IPS DF 6.9 (cell line): ENCODE measurements at places on chromosomes 16 and 17.
A peak's percentile ranks its signal among the peaks of the same experiment; 100 is the strongest.

DNA sequence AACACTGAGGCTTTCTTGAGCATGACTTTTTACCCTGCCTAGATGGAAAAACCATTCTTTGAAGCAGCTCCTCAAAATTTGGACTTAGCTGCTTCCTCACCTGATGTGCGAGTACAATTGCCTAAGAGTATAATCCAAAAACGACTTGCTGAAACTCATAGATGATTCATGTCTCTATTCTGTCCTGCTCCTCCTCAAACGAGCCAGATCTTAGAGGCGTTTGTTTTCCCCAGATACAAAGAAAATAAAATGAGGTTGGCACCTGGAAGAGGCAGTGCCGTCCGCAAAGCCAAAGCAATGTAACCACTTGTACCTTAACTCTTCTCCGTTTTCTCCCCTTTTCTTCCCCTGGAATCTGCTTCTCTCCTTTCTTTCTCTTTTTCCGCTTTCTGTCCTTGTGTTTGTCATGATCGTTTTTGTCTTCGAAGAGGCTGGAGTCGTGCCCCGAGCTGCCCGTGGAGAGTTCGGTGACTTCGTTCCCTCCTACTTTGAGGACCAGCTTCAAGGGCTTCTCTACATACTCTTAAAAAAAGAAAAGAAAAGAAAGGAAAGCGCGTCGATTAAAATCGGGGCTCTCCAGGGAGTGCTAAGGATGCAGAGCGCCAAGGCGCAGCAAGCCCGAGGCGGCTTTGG, 895 bp downstream of the BRD7 start:
- H3K27me3 ChIP-seq, result no peaks in the 10 kb centered on the region
- H3K4me1 ChIP-seq, result no peaks in the 10 kb centered on the region
- peak overlapping the region; percentile 96 for H3K4me3 ChIP-seq
- H3K36me3 ChIP-seq, result peaks cover 11% of the 10 kb centered on the region; the same call in 1 of the 2 replicates
- no peak overlapping the region for H3K27ac ChIP-seq
- no peak for DNase-seq

- H3K27ac ChIP-seq, result no peak overlapping the region
- peaks cover 8% of the 10 kb centered on the region for H3K4me1 ChIP-seq
- DNase-seq, result no peak
- no peaks in the 10 kb centered on the region for H3K27me3 ChIP-seq
- no peak overlapping the region for H3K4me3 ChIP-seq
- H3K36me3 ChIP-seq, result no peaks in the 10 kb centered on the region
Measured at GRCh38 chr17:57294629-57295501, 38.5 kb downstream of the MSI2 start.

DNA sequence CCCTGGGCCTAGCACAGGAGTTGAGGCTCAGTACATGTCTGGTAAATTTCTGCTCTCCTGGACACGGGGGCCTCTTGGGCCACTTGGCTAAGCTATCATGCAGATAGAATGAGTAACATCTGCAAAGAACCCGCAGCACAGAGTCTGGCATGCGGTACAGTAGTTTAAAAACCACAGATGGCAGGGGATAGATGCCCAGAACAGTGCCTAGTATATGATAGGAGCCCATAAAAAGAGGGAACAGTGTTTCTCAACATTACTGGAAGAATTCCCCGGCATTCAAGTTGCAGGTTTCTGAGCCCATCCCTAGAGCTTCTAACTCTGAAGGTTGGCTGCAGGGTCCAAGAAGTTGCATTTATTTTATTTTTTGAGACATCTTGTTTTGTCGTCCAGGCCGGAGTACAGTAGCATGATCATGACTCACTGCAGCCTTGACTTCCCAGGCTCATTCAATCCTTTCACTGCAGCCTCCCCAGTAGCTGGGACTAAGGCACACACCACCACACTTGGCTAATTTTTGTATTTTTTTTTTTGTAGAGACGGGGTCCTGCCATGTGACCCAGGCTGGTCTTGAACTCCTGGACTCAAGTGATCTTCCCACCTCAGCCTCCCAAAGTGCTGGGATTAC, 5.8 kb downstream of the CDIPT start:
- no peak overlapping the region for H3K27ac ChIP-seq
- no peak for DNase-seq
- H3K4me3 ChIP-seq, result no peak overlapping the region
- peaks cover 13% of the 10 kb centered on the region for H3K36me3 ChIP-seq
- H3K27me3 ChIP-seq, result no peaks in the 10 kb centered on the region
- H3K4me1 ChIP-seq, result no peaks in the 10 kb centered on the region

- H3K36me3 ChIP-seq, result no peaks in the 10 kb centered on the region
- peaks cover 8% of the 10 kb centered on the region for H3K4me1 ChIP-seq
- no peak overlapping the region for H3K27ac ChIP-seq
- H3K27me3 ChIP-seq, result no peaks in the 10 kb centered on the region
Measured at GRCh38 chr17:3983606-3984484, 19.6 kb upstream of the ATP2A3 start.

GRCh38 chr17:42142371-42142896, 12.4 kb downstream of the RAB5C start:
- no peak for DNase-seq
- H3K4me3 ChIP-seq, result no peak overlapping the region
- peaks cover 4% of the 10 kb centered on the region; the same call in 1 of the 2 replicates for H3K36me3 ChIP-seq
- no peaks in the 10 kb centered on the region; the same call in 1 of the 2 replicates for H3K4me1 ChIP-seq

- no peaks in the 10 kb centered on the region for H3K4me1 ChIP-seq
- H3K27me3 ChIP-seq, result no peaks in the 10 kb centered on the region
- peak; percentile 29 for DNase-seq
Measured at GRCh38 chr17:2551493-2551892, 39.8 kb upstream of the METTL16 start.

- no peak for DNase-seq
- no peaks in the 10 kb centered on the region for H3K4me1 ChIP-seq
- no peaks in the 10 kb centered on the region for H3K36me3 ChIP-seq
Measured at GRCh38 chr16:918741-919657, 51.8 kb downstream of the LMF1 start.

GRCh38 chr17:62882284-62882683, 74.2 kb upstream of the MARCHF10 start:
- H3K4me1 ChIP-seq, result no peaks in the 10 kb centered on the region
- no peak for DNase-seq
- no peak overlapping the region for H3K4me3 ChIP-seq
- no peak overlapping the region for H3K27ac ChIP-seq

DNA sequence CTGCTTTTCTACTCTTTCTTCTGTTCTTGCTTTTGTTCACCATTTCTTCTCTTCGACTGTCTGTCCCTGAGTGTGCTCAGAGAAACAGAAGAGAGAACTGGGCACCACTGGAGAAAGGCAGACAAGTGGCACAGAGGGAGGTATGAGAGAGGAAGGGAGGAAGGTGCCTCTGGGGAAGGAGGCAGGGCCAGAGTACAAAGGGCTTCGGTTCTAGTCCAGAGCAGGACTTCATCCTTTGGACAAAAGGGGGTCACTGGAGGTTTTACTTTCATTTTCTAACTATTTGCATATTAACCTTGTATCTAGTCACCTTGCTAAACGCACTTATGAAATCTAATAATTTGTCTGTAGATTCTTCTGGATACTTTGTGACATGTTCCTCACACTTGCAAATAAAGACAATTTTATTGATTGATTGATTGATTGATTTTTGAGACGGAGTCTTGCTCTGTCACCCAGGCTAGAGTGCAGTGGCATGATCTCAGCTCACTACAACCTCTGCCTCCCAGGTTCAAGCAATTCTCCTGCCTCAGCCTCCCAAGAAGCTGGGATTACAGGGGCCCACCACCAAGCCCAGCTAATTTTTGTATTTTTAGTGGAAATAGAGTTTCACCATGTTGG, 13.5 kb downstream of the ITGB4 start:
- no peak for DNase-seq
- H3K4me1 ChIP-seq, result no peaks in the 10 kb centered on the region
- H3K36me3 ChIP-seq, result no peaks in the 10 kb centered on the region
- H3K4me3 ChIP-seq, result no peak overlapping the region
- H3K27me3 ChIP-seq, result no peaks in the 10 kb centered on the region
- no peak overlapping the region for H3K27ac ChIP-seq

DNA sequence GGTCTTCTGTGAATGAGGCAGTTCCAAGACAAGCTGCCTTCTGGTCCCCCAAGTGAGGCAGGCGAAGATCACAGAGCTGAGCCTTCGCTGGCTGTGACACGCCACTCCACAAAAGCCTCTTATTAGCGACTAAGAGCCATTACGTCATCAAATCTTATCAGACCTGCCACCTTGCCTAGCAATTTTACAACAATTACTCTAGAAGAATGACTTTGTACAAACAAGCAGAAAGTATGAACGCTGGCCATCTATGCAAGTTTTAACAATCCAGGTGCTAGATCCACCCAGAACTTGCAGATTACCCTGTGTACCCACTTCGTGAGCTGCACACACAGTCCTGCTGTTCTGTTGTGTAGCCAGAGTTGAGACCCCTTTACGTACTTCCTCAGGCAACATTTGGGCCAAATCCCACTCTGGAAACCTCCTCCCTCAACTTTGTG, 3.8 kb upstream of the ICAM2 start:
- H3K27me3 ChIP-seq, result no peaks in the 10 kb centered on the region
- no peak for DNase-seq
- H3K4me1 ChIP-seq, result no peaks in the 10 kb centered on the region

- H3K27me3 ChIP-seq, result no peaks in the 10 kb centered on the region
- DNase-seq, result no peak
- H3K4me1 ChIP-seq, result no peaks in the 10 kb centered on the region
- H3K27ac ChIP-seq, result no peak overlapping the region
- no peak overlapping the region for H3K4me3 ChIP-seq
- H3K36me3 ChIP-seq, result peaks cover 24% of the 10 kb centered on the region
Measured at GRCh38 chr17:76088041-76088867, 9.3 kb downstream of the ZACN start.

GRCh38 chr16:86963600-86964575, 353.3 kb downstream of the C16orf95 start:
- no peaks in the 10 kb centered on the region for H3K36me3 ChIP-seq
- H3K4me3 ChIP-seq, result no peak overlapping the region
- no peak for DNase-seq

GRCh38 chr16:59469266-59469665, 735.1 kb upstream of the GOT2 start:
- DNase-seq, result no peak
- H3K4me3 ChIP-seq, result no peak overlapping the region
- no peaks in the 10 kb centered on the region for H3K27me3 ChIP-seq

- no peaks in the 10 kb centered on the region for H3K27me3 ChIP-seq
- no peak overlapping the region for H3K4me3 ChIP-seq
- no peak overlapping the region for H3K27ac ChIP-seq
Measured at GRCh38 chr16:84660973-84661372, 12.7 kb downstream of the KLHL36 start.

GRCh38 chr16:12826559-12826958, 22.9 kb upstream of the CPPED1 start:
- no peaks in the 10 kb centered on the region for H3K27me3 ChIP-seq
- no peak for DNase-seq
- H3K27ac ChIP-seq, result no peak overlapping the region
- no peak overlapping the region for H3K4me3 ChIP-seq

DNA sequence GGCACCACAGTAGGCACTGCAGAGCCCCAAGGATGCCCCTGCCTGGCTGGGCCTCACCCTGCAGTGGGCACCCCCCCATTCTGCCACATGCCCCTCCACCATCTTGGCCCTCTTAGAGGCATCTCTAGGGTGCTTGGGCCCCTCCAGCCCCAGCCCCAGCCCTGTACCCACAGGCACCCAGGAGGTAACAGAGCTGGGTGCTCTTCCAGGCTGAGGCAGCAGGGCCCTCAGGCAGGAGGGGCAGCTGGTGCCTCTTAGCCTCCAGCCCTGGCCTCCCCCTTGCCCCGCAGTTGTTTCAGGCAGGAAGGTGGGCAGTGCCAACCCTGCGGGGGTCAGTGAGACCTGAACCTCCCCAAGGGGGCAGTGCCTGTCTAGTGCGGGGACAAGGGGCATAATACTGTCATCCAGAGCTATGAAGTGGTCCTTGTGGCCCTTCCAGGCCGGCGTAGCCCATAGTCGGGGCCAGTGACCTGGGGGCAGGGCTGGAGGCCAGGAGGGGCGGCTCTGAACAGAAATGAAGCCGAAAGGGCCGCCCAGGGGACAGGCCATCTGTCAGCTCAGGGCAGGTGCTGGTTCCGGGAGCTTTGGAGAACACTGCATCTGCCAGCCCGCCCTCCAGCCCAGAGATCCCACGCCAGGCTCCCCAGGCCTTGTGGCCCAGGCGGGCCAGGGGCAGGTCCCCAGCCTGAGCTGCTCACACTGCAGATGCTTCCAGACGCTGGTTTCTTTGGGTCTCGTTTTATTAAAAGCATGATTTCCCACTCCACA, 4.9 kb upstream of the AATK start:
- no peaks in the 10 kb centered on the region for H3K36me3 ChIP-seq
- H3K27me3 ChIP-seq, result no peaks in the 10 kb centered on the region
- H3K4me1 ChIP-seq, result peaks cover 2% of the 10 kb centered on the region; the same call in 1 of the 2 replicates
- no peak overlapping the region for H3K27ac ChIP-seq

DNA sequence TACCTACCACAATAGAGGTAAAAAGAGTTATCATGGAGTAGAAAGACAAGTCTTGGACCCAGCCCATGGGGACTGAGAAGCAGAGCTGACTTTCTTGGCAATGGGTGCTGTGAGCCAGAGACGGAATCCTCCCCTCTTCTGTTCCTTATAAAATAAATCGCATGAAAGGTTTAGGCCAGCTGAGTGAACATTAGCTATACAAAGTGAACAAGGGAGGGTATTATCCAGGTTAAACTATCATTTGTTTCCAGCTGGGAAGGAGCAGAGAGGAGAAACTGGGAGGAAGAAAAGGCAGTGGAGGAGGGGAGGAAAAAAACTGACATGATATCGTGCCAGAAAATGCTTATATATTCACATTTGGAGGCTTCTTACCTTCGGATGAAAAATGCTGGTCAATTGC, 13.3 kb upstream of the PAFAH1B1 start:
- no peaks in the 10 kb centered on the region for H3K4me1 ChIP-seq
- no peaks in the 10 kb centered on the region for H3K27me3 ChIP-seq
- H3K36me3 ChIP-seq, result no peaks in the 10 kb centered on the region

- no peaks in the 10 kb centered on the region for H3K27me3 ChIP-seq
- no peak overlapping the region for H3K27ac ChIP-seq
- H3K4me3 ChIP-seq, result no peak overlapping the region
Measured at GRCh38 chr17:3982541-3983017, 18.3 kb upstream of the ATP2A3 start.

DNA sequence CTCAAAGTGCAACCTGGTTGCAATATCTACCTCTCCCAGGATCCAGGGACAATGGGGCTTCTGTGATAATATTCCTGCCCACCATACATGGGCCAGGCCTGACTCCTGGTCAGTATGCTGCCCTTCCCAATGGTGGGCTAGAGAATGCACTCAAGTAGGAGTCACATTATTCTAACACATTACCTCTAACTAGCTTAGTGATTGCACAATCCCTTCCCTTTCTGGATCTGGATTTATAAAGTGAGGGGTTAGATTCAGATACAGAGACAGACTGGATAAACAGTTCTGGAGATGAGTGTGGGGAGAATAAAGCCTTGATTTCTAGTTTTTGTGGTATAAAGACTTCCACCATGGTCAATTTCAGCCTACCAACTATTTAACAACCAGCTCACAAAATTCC, 33.0 kb downstream of the LYRM1 start:
- no peaks in the 10 kb centered on the region for H3K36me3 ChIP-seq
- no peaks in the 10 kb centered on the region for H3K27me3 ChIP-seq
- no peak overlapping the region for H3K27ac ChIP-seq
